ENCODE measurements at places on chromosomes 12 and 14.
A peak's percentile ranks its signal among the peaks of the same experiment; 100 is the strongest.

- DNase-seq: no peak
Observed at GRCh38 chr12:122238861-122239260, 13.0 kb upstream of the DIABLO start.

- DNase-seq: no peak
Observed at GRCh38 chr14:95231966-95232633, 74.8 kb upstream of the DICER1 start.

DNA sequence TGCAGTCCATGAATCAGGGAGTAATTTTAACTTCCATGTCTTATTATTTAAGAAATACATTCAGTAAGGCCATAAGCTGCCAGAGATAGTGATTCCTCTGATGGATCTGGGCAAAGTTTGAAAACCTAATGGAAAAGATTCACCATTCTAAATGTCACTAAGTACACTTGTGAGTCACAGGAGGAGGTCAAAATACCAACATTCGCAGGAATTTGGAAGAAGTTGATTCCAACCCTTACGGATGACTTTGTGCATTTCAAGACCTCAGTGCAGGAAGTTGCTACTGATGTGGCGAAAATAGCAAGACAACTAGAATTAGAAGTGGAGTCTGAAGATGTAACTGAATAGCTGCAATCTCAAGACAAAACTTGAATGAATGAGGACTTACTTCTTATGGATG lies 69.8 kb downstream of the OSBPL8 start:
- no peak for DNase-seq

DNA sequence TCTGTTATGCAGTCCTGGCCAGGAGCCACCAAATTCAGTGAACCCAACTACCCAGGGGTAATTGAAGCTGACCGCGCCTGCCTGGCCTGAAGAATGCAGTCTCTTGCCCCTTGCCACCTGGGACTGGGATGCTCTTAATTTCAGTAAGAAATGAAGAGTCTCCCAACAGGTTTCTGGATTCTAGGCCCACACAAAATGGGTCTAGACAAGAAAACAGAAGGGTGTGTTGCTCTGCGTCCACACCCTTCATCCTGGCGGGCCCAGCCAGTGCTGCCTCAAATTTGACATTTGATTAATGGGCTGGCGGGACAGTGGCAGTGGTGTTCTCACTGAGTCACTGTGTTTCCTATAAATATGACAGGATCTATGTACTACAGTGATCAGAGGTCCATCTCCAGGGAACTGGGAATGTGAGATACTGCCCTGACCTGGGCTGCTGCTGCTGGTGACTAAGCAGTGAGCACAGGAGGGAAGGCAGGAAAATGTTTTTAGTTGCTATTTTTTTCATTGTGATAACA lies 6.5 kb downstream of the TMEM253 start:
- DNase-seq: no peak

DNA sequence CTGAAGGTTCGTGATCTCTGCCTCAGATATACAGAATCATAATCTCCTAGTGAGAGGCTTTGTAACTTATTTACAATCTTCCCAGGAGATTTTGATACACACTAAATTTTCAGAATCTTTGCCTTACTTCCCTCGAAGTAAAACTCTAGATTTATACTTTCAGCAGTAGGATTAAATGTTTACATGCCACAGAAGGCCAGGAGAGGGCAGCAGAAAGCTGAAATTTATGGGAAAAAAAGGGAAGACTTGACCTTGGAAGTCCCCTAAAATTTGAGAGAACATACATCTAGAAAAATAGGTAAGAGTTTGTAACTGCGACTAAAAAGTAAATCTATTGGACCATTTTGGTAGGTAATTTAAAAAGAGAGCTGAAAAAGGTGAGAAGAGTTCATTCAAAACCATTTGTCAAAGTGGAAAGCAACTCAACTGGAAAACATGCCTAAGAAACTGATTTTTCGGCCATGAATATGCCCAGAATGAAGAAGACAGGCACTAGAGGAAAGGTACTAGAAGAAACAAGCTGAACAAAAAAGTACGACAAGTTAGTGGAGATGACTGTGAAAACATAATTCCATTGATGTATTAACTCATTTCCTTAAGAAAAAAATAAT lies 242.0 kb upstream of the MDGA2 start:
- peak; percentile 48 for DNase-seq

DNA sequence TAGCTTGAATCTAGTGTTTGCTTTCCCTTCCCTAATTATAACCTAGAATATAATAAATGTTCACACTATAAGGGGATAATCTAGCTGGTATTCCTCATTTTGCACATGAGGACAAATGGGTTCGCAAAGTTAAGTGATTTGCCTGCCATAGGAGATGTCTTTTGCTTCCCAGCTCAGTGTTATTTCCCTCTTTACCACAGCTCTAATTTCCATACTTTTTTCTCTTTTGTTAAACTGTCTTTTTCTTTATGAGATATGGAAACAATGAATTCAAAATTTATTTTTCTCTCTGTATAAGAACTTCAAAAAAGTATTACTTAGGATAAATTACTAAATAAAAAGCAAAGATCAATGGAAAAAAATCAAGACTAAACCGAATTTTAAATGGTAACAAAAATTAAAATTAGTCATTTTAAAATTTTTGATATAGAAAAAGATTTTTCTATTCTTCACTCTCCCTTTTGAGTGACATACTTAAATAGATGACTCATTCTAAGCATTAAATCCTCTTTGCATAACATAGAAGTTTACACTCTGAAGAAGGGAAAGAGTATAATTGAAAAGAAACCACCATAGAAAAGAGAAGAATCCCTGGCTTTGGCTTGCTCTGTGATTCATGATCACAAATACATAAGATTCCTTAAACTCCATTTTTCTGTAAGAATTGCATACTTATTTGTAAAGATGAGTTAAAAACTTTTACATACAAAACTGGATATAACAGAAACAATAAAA lies 97.3 kb downstream of the INSM2 start:
- peak; percentile 4 for DNase-seq

DNA sequence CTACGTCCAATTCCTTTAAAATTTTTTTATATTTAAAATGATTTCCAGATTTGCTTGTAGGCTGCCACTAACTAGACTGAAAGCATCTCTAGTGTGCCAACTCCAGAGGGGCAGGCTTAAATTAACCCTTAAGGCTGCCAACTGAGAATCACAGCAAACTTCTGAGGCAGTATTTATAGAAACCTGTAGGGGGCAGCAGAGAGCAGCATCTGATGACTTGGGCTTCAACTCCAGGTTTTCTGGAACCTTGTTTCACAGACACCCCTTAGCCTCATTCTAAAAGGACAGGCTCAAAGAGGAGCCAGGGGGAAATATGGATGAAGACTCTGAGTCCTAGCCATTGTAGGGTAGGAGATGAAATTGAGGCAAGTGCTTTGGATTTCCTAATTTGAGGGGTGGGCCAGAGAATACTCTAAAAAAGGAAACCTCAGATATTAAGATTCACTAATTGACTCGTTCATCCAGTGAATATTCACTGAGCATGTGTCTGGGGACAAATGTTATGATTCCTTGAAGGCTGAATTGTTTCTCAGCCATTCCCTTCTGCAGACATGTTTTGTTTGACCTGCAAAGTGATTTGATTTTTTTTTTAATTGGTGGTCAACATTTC lies 63.3 kb upstream of the HSPB8 start:
- peak; percentile 38 for DNase-seq

GRCh38 chr14:51972566-51972965 lies 16.8 kb upstream of the RTRAF start:
- DNase-seq: no peak

- no peak for DNase-seq
Observed at GRCh38 chr12:63978519-63978918, 134.0 kb downstream of the SRGAP1 start.

DNA sequence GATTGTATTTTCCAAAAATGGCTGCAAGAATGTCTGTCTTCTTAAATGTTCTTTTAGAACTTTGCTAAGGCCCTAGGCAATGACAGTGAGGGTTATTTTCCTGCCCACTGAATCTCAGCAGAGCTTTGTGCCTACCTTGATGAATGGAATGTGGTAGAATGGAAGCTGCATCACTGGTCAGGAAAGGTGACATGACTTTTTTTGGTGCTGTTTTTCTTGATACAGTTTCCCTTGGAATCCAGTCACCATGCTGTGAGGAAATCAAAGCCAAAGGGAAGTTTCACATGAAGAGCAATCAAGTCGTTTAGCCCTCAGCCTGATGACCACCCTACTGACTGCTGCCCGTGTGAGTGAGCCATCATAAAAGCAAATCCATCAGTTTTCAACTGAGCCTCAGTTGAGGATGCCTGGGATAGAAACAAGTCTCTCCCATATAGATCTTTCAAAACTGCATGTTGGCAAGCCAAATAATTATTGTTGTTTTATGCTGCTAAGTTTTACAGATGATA lies 886.0 kb upstream of the FBXO33 start:
- DNase-seq: no peak

DNA sequence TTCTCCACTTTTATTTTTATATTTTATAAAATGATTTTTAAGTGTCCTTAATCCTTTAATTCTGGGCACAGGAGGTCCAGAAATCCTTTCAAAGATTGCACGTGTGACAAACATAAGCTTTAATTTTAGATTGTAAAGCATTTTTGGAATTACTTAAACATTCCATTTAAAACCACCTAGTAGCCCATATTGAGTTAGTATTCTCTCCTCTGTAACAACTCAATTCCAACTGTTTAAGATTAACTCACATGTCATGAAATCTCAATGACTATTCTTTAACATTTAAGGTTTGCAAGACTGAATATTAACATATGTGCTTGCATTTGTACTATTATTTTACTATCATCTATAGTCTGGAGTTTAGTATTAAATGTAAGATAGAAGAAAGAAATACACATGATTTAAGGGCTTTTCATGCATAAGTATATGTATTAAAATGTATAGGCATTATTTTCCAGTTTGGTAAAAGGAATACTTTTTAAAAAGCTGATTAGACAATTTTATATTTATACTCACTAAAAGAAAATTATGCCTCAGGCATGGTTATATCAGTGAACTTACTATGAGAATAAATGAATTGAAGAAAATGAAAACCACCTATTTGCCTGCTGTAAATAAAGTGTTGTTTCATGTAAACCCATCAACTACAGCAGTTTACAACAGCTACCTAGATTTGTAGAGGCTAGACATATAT lies 776.9 kb downstream of the SLC6A15 start:
- DNase-seq: no peak

- no peak for DNase-seq
Observed at GRCh38 chr12:83168751-83169150, 482.0 kb downstream of the TMTC2 start.

DNA sequence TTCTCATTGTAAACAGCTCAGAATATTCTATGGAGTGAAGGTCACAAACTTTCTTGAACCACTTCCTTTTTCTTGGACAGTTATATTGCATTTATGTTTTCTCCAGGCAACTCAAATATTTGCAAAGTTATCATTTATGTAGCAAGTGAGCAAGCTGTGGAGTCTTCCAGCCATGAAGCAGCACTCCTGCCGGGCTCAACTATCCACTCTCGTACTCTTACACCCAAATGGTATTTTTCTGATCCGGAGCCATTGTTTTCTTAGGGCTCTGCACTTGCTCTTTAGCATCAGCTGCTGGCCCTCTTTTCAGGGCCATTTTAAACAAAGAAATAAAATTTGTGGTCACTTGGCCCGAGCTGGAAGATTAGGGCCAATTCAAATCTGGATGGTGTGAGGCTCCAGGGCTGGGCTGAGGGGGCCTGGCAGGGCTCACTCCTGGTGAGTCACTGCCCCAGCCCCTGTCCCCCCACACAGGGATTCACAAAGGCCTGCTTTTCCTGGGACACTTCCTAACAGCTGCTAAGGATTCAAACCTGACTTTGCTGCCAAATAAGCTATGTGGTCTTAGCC lies 19.7 kb downstream of the SYNE3 start:
- peak; percentile 32 for DNase-seq

DNA sequence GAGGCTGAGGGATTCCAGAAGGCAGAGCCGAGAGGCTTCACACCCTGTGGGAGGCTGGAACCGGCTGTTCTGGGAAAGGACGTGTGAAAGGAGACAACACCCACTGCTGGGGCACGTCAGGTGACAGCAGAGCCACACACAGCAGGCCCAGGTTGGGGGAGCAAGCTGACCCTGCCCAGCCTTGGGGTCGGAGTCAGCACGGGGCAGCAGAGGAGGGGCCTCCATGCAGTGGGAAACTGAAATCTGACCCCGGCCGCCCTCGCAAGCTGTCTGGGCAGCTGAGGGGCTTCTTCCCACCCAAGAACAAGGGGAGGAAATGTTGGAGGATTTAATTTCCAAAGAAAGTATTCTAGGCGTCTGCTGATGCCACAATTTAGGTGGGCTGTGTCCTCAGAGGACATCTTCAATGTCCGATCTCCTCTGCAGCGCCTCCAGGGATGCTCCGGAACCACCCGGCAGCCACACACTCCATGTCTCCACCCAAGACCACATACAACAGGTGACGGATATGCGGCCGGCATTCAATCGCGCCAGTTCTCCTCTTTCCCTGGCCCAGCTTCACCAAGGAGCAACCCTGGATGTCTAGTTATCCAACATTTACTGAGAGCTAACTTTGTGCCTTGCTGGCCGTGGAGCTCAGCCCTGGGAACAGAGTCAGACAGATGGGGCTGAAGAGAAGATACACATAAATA lies 30.7 kb downstream of the SNRNP35 start:
- no peak for DNase-seq

DNA sequence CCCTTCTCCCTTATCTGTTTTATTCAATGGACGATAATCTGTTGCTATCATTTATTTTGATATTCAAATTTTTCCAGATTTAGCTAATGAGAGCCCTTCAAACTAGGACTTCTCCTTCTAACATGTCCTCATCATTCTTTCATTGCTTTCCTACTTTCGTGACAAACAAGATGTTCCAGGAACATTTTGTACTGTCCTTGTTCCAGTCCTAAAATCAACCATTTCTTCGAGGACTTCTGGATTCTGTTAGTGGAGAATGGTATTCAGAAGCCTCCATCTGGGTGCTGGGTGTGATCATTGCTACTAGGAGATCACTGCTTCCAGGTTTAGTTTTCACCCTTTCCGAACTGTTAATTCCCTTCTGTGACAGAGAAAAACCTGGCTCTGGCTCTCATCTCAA lies 29.5 kb upstream of the FBXO34 start:
- DNase-seq: no peak

Measured in inflammatory macrophage treated with lipopolysaccharide for 4 hours (primary cell).